ENCODE measurements at places on chromosomes 7 and 10.
A peak's percentile ranks its signal among the peaks of the same experiment; 100 is the strongest.

GRCh38 chr10:92350411-92350810 lies 59.4 kb downstream of the MARCHF5 start:
- no peak for DNase-seq

DNA sequence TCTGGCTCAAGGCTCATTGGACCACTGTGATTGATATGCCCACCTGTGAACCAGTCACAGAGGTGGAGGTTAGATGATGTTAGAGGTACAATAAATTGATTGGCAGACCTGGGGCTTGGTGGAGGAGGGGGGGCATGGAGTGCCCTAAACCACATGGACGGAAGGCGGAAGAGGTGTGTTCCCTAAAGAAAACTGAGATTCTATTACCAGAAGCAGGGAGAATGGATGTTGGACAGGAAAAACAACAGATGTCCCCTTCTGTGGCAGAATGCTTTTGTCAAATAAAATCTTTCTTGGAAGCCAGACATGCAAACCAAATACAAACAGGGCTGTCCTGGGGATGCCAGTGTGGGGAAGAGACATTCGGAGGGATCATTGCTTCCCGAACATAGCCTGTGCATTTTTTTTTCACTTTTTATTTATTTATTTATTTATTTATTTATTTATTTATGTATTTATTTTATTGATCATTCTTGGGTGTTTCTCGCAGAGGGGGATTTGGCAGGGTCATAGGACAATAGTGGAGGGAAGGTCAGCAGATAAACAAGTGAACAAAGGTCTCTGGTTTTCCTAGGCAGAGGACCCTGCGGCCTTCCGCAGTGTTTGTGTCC lies 433.9 kb downstream of the RPS24 start:
- DNase-seq, result no peak

DNA sequence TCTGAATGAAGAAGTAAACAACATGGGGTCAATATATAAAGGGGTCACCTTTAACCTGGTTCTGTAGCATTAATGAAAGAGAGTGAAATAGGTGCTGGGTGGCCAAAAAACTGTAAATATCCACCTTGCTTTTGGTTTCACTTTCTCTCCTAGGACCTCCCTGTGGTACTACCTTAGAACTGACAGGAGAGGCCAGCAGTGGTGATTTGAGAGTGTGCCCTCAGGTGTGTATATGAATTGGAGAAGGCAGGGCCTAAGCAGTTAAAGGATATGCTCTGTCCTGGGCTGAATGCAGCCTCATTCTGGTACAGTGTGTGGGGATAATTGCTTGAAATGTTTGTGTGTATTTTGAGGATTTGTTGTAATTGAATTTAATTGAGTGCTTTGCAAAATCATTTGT lies 62.0 kb downstream of the BBS9 start:
- DNase-seq, result no peak

DNA sequence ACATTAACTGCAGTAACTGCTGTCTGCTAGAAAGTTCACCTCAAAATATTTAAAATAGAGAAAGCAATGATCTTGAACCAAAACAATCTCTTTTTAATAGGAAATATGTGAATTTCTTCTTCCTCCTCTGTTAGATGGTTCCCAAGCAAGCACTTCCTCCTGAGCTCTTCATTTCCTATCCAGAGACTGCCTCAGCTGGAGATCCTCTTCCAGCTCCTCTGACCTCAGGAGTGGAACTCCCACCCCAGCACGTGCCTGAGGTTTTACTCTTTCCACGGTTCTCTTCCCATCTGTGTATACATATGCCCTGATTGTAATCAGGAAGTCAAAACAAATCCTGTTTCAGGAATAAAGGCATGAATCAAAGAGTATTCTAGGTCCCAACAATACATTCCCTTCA lies 5.6 kb downstream of the DENND11 start:
- no peak for DNase-seq

DNA sequence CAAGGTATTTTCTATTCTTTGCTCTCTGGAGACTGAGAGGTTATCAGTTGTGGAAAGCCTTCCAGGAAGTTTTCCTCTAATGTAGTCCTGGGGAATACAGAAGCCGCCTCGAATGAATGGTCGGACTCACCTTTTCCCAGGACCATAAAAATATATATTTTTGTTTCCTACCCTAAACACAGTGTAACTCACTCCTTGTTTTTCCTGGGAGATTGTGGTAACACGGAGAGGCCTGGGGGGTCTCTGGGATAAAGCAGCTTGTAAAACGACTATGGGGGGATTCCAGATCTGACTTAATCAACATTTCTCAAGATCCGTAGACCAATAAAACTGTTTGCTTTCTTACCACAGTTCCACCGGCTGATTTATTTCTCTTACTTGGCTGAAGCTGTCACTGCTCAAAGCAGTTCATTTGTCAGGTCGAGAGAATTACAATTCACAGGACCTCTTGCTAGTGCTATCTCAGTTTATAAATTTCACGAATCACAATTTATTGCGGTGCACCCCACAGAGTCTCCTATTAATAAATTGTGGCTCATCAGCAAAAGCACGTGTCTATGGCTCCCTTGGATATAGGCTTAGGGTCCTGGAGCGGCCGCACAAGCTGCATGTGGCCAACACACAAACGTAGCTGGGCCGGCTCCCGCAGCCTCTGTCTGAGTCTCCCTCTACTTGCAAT lies 176.3 kb upstream of the BMPER start:
- no peak for DNase-seq

- DNase-seq, result peak; percentile 62
Measured at GRCh38 chr10:14601872-14602725, 172.6 kb downstream of the FAM107B start.
